AG10803 (cell line): ENCODE measurements at places on chromosomes 11 and 22.

DNA sequence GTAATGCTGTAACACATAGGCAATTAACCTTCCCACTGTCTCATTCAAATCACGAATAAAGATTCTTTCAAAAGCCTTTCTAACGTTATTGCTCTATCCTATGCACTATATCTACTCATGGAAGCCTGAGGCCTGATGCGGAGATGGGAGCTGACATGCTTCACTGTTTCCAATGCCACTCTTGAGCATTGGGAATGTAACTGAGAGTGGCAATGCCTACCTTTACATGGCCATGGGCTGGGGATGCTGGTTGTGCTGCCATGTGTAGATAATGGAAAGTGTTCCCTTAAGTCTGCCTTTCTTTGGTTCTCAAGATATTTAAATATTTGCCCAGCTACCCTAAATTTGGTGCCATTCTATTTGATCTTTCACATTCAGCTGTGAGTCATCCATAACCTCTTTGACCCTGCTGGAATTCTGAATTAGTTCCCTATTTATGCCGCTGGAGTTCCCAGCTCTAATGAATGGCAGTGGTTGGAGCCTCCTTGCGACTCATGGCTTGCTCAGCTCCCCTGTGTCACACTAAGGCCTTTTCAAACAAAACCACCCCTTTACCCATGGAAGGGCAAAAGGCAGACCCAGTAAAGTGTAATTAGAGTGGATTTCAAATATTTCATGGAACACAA, 21.4 kb upstream of the DKK3 start:
- DNase-seq, result peak; percentile 39

DNA sequence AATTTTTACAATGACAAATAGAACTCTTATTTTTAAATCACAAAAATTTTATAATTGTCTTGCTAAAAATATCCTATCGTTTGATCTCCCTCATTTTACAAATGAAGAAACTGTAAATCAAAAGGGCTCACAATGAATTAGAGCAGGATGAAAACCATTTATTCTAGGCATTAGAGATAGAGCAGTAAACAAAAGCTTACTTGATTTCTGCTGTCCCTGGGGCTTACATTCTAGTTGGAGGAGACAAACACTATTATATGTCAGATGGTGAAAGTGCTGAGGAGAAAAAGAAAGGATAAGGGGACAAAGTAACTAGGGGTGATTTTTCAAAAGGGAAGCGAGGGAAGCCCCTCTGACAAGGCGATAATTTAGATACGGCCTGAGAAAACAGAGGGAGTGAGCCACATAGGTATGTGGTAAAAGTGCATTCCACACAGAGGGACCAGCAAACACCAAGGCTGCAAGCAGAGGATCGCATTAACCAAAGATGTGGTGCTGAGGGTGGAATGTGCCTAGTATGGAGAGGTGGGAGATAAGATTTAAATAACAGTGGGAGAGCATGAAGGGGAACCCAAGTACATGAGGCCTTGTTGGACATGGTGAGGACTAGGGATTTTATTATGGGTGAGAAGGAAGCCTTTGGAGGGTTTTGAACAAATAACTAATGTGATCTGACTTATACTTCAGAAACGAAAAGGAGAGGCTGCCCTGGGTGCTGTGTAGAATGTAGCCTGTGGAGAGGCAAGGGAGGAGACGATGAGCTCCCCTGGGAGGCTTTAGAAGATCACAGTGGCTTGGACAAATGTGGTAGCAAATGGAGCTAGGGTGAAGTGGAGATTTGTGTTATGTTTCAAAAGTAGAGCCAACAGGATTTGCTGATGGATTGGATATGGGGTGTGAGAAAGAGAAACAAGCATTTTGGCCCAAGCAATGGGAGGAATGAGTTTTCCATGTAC, 62.1 kb downstream of the PDHX start:
- no peak for DNase-seq

- DNase-seq, result no peak
These were observed 15.0 kb downstream of the PLCB3 start for GRCh38 chr11:64266339-64266738.

- DNase-seq, result peak; percentile 54
These were observed 11.2 kb upstream of the MIAT start for GRCh38 chr22:26646158-26646557.

DNA sequence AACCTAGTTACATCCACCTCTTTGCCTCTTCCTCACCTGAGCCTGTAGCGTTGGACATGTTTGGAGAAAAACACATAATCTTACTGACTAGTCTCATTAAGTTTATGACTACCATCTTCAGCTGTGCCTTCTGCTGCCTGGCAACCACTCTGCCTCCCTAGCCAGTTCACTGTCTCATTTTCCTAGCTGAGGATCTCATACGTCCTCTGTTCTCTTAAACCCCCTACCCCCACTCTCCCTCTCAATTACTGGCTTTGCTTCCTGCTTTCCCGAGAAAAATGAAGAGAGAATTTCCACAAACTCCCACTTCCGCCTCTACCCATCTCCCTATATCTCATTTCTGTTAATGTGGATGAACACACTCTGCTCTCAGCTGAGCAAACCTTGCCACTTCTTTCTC, 239.3 kb upstream of the POU2AF2 start:
- DNase-seq, result no peak

GRCh38 chr22:37823134-37823985, at the start of gene GALR3:
Gene GALR3 (plus strand): TSS chr22:37823382. CDS start chr22:37823407, 25 bp downstream.
- DNase-seq, result no peak

- DNase-seq, result no peak
These were observed 126.7 kb upstream of the BLID start for GRCh38 chr11:122242731-122243130.

- no peak for DNase-seq
These were observed 904.2 kb upstream of the RAG2 start for GRCh38 chr11:37502202-37502601.
